CD4-positive, alpha-beta T cell treated with Interleukin-2 at 100 ng/mL for 4 hours (primary cell): ENCODE measurements at places on chromosomes 2 and 18.

DNA sequence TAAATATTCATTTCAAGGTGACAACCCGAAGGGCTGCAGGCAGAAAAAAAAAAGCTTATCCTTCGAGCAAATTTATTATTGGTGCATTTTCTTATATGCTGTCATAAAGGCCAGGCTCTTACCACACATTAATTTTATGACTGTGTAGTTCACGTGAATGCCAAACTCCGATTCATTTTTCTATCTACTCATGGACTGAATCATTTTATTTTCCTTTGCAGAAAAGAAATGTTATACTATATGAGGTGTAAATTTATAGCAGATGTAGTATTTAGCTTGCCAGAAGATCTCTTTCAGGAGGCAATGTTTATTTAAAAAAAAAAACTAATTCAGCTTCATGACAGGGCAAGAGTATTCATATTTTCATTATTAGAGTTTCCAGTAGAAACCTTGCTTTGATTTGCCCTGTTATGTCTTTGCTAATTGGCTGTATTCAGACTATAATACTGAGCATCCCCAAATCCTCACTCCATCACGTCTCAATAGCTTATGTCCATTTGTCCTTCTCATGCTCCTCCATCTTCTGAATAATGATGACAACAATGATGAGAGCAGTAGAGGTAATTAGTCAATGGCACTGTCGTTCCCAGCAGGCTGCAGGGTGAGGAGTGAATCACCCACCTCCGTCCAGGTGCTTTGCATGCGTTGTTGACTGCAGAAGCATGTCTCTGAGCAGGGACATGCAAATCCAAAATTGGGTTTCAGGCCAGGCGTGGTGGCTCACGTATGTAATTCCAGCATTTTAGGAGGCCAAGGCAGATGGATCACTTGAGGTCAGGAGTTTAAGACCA, 101.1 kb upstream of the RAB12 start:
- DNase-seq: no peak

DNA sequence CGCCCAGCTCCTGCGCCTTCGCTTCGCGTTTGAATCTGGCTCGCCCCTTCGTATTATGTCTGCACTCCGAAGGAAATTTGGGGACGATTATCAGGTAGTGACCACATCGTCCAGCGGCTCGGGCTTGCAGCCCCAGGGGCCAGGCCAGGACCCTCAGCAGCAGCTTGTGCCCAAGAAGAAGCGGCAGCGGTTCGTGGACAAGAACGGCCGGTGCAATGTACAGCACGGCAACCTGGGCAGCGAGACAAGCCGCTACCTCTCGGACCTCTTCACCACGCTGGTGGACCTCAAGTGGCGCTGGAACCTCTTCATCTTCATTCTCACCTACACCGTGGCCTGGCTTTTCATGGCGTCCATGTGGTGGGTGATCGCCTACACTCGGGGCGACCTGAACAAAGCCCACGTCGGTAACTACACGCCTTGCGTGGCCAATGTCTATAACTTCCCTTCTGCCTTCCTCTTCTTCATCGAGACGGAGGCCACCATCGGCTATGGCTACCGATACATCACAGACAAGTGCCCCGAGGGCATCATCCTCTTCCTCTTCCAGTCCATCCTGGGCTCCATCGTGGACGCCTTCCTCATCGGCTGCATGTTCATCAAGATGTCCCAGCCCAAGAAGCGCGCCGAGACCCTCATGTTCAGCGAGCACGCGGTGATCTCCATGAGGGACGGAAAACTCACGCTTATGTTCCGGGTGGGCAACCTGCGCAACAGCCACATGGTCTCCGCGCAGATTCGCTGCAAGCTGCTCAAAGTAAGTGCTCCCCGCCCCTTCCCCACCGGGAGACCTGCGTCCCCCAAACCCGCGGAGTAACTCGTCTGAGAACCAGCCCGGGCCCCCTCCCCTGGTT, 453 bp downstream of the KCNJ3 start:
- no peak for DNase-seq

GRCh38 chr18:12032786-12033642, 51.7 kb downstream of the IMPA2 start:
- DNase-seq: no peak

DNA sequence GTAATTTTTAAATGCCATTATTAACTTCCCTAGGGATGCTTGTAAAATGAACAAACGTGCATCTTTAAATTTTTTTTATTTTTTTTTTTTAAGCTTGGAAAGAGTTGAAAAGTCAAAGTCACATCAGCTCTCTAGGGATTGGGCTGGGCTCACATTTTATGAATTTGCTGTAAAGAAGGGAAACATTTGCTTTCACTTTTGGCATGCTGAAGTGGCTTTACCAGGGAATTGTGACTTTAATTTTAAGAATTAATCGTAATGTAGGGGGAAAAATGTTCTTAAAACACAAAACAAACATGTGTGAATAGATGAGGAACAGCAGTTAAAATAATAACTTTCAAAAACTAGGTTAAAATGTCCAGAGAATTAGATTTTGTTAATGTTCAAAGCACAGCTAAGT, 123.0 kb downstream of the AGAP1 start:
- no peak for DNase-seq

GRCh38 chr2:112259509-112260294, 4.9 kb upstream of the ZC3H8 start:
- peak; percentile 87 for DNase-seq

- no peak for DNase-seq
Measured at GRCh38 chr2:76180676-76181075, 470.0 kb upstream of the GCFC2 start.

- DNase-seq: peak; percentile 2
Measured at GRCh38 chr18:37778417-37779165, 213.0 kb upstream of the CELF4 start.

GRCh38 chr2:37638973-37639372, 32.5 kb downstream of the CDC42EP3 start:
- DNase-seq: no peak

DNA sequence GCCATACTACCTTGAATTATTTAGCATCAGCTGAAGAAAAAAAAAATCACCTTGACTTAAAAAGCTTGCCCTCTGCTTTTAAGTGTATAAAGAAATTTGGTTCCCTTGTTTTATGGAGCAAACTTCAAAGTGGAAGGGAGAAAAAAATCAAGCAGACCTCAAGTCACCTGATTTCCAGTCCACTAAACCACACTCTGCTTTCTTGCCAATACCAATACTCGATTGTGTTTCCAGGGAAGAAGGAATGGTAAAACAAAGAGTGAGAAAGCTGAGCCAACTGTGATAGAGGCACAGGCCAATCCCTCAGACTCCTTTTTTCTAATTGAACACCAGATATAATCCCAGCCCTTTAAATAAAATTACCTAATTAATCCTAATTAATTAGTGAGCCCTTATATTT, 587.3 kb downstream of the ARHGAP15 start:
- no peak for DNase-seq

- peak; percentile 53 for DNase-seq
Measured at GRCh38 chr2:101205521-101206479, 46.9 kb upstream of the CNOT11 start.

DNA sequence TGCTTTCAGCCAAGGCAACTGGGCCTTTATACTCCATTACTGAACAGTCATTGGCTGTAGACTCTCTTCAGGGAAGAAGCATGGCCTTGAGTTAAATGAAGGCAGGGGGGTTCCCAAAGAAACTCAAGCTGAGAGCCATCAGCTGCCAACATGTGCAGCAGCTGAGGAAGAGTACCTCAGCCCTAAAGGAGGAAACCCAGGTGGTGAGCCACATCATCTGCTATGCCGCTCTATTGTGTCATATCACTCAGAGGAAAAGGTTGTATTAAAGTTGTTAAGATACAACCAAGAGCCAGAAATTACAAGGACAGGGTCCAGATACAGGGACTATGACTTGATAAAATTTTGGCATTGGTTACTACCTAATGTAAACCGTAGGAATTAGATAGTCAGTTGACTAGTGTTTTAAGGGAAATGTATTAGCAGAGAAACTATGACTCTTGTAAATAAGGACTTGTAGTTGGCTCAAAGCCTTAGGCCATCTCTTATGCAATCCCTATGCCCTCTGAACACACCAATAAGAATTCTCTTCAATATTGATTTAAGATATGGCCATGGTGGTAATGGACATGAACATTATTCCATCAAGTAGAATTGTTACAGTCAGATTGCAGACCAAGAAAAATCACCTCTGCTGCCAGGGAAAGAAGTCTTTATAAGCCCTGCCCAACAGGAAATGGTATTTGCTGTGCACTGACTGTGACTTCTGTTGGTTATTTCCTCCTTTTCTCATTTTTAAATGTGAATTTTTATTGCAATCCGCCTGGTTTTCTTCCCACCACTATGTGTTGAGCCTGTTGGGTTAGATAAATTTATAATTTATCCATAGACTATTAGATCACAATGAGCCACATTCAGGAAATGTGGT, 9.2 kb upstream of the LRPPRC start:
- no peak for DNase-seq

- no peak for DNase-seq
Measured at GRCh38 chr2:119240311-119241204, 16.9 kb downstream of the STEAP3 start.

GRCh38 chr2:236712304-236712703, 142.7 kb downstream of the ACKR3 start:
- DNase-seq: no peak

- DNase-seq: peak; percentile 56
Measured at GRCh38 chr2:235746257-235746934, 252.6 kb downstream of the AGAP1 start.

DNA sequence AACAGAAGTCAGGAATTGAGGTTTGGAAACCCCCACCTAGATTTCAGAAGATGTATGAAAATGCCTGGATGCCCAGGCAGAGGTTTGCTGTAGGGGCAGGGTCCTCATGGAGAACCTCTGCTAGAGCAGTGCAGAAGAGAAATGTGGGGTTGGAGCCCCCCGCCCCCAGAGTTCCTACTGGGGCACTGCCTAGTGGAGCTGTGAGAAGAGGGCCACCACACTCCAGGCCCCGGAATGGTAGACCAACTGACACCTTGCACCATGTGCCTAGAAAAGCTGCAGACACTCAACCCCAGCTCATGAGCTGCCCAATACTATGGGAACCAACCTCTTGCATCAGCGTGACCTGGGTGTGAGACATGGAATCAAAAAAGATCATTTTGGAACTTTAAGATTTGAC, 967.0 kb upstream of the NRXN1 start:
- no peak for DNase-seq

- DNase-seq: no peak
Measured at GRCh38 chr18:31679133-31679742, 5.1 kb downstream of the B4GALT6 start.

DNA sequence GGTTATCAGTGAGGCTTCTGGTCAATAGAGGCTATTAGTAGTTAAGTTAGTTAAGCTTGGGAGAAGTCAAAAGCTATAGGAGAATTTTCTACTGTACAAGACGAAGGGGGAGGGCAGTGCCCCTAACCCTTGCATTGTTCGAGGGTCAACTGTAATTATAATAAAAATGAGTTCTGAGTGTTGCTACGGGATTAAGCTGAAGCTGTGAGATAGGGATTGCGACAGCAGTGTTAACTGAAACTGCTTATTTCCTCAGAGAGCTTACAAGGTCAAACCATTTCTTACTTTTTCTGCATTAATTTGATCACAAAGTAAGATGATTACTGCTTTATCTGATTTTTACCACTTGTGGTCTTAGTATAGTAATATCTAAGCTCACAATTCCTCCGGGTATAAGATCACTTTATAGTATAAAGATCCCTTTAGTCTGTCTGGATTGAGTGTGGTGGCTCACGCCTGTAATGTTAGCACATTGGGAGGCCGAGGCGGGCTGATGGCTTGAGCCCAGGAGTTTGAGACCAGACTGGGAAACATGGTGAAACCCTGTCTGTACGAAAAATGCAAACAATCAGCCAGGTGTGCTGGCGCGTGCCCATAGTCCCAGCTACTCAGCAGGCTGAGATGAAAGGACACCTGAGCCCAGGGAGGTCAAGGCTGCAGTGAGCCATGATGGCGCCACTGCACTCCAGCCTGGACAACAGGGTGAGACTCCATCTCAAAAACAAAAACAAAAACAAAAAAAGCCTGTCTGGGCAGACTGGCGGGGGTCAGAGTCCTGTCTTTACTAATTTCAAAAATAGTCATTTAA, 119.5 kb upstream of the TLK1 start:
- DNase-seq: no peak

- no peak for DNase-seq
Measured at GRCh38 chr2:230898016-230898712, 26.9 kb downstream of the GPR55 start.

- no peak for DNase-seq
Measured at GRCh38 chr18:49524349-49524748, 37.3 kb upstream of the C18orf32 start.

- DNase-seq: peak; percentile 19
Measured at GRCh38 chr2:233234264-233234663, 17.2 kb upstream of the ATG16L1 start.

DNA sequence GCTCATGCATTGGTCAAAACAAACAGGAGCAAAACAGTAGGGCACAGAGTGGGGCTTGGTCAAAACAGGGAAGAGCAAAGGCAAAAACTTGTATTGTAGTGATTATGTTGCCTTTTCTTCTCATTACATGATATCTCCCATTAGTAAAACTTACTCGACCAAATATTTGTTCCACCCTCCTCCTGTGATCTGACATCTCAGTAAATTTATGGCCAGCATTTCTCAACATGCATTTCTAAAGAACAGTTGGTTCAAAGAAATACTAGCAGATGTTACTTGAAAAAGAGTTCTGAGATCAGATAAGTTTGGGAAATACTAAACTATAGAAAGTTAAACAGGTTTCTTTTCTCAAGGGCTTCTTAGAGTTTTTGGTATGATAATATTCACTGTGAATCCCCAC, 423.1 kb downstream of the FIGN start:
- no peak for DNase-seq
